IPS DF 6.9 (cell line): ENCODE measurements at places on chromosomes 12 and 14.

DNA sequence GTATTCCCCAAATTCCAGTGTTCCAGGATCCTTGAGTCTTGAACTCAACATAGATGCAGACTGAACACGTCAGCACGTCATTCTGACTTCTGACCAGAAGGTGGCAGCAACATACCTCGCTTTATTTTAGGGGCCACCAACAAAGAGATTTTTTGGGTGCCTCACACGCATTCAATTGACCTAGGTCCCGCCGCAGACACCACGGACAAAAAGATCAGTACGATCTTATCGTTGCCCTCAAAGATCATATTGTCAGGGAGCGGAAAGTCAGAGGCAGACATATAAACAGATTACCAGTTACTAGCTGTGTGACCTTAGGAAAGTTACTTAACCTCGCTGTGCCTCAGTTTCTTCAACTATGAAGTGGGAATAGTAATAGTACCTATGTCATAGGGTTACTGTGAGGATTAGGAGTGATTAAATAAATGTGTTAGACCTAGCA is 6.5 kb upstream of the PRPH start:
- DNase-seq, result no peak

- DNase-seq, result no peak
These were observed 13.3 kb downstream of the PPP4R3A start for GRCh38 chr14:91496790-91497189.

DNA sequence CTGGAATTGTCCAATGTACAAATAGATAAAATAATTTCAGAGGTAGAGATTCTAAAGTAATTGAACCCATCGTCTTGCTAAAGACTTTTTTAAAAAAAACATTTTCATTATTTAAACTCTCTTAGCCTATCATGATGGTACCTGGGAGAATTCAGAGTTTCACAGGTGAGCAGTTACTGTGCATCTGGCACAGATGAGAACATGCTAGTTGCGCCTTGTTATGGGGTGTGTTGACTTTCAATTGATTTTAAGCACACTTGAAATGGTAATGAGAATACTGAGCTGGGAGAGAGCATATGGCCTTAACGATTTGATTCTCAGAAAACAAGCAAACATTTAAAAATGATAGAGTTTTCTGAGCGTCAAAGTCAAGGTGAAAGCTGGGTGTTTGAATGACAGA is 66.6 kb downstream of the FLRT2 start:
- DNase-seq, result no peak

DNA sequence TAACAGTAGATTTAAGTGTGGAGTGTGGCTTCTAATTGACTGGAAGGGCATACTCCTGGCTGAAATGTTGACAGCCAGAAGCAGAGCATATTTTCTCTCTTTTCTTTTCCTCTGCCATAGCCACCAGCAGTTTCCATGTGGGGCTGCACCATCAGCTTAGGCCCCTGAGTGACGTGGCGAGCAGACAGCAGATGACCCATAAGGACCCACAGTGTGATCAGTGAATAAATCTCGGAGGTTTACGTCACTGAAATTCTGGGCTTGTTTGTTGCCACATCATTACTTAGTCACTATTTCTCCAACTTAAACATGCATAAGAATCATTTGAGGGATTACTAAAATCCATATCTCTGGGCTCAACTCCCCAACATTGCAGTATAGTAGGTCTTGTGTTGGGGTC is 549.7 kb upstream of the TMEM132C start:
- no peak for DNase-seq

DNA sequence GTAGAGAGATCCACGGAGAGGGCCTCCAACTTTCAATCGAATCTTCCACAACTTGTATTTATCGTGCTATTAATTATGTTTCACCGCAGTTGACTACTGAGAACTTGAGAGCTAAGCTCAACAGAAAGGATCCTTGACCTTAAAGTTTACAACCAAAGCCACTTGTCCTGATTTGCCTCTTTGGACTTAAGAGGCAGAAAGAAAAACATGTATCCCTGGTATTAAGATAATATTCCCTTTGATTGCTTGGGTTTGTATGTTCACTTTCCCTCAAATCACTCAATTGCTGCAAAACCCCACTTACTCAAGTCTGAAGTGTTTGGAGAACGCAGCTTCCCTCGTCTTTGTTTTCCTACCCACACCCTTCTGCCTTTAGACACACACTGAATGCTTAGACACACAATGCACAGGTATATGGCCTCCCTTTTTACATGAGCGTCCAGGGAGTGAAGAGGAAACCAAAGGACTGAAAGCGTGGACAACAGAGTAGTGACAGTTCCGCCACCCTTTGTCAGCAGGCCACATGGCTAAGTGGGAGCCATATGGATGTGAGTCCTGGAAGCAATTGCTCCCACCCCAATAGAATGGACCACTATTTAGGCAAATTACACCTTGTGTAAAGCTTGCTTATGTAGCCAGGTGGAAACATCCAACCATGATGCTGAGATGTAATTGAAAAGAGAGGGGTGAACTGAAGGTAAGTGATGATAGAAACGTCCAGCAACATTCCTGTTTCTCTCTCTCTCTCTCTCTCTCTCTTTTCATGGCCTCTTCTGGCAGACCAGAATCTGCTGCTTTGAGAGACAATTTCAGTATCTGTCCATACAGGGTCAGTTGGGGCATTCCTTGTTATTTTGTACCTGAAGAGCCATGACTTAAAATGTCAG is 1.4 kb upstream of the PKP2 start:
- no peak for DNase-seq

DNA sequence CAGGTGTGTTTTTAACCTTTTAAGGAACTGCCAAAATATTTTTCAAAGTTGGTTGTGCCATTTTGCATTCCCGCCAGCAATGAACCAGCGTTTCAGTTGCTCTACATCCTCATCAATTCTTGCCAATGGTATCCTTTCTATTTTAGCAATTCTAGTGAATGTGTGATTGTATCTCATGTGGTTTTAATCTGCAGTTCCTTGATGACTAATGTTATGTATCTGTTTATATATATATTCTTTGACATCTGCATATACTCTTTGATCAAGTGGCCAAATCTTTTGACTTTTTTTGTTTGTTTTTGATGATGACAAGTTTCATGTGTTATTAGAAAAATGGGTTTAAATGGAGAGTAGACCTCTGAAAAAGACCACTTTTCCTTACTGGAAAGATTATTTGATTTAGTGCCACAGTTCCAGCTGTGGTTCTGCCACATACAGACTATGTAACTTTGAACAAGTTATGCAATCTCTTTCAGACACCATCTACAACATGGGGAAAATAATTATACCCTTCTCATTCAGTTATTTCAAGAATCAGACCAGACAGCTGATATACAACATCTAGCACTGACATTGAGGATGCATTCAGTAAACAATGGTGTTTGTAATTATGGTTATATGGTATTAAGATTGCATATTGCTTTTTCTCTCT is 146.3 kb upstream of the CNOT2 start:
- DNase-seq, result no peak

DNA sequence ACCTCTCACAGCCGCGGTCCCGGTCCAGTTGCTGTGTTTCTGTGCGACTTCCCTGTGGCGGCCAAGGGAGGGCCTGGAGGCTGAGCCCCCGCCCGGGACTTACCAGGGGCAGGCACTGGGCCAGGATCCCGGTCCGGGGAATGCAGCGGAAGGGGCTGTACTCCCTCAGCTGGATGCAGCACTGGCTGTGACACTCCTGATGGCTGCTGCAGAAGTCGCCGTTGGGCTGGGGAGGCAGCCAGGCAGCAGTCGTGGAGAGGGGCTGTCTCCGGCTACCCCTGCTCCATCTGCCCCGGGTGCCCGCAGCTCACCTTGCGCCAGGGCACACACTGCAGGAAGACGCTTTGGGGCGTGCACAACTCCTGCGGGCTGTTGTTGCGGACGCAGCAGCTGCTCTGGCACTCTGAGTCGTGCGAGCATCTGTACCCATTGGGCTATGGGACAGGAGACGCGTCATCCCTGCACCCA is 6.2 kb downstream of the LRCOL1 start:
- no peak for DNase-seq

GRCh38 chr12:90510948-90511347 is 444.0 kb downstream of the CCER1 start:
- DNase-seq, result no peak

DNA sequence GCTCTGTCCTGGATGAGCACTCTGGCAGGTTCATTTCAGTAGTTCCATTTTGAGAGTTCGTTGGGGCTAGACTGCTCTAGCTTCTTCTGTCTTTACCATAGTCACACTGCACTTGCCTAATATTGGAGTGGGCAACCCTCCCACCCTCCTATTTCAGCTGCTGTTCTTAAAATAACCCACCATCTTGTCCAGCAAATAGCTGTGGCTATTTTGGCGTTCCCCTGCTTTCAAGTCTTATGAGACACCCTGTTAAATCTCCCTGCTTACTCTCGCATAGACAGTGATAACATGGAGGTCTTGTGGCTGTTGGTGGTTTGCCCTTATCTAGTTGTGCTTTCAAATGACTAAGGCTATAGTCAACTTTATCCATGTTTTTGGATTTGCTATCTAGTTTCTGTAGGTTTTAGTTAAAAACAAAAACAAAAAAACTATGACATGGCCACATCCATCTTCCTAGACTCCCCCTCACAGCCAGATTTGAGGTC is 65.5 kb downstream of the LRP6 start:
- no peak for DNase-seq

- DNase-seq, result no peak
These were observed 2.9 kb upstream of the ZFP36L1 start for GRCh38 chr14:68795597-68796417.

GRCh38 chr14:105271224-105271890 is 23.0 kb downstream of the BTBD6 start:
- DNase-seq, result no peak

- no peak for DNase-seq
These were observed 12.0 kb upstream of the DTX1 start for GRCh38 chr12:113044516-113044915.

DNA sequence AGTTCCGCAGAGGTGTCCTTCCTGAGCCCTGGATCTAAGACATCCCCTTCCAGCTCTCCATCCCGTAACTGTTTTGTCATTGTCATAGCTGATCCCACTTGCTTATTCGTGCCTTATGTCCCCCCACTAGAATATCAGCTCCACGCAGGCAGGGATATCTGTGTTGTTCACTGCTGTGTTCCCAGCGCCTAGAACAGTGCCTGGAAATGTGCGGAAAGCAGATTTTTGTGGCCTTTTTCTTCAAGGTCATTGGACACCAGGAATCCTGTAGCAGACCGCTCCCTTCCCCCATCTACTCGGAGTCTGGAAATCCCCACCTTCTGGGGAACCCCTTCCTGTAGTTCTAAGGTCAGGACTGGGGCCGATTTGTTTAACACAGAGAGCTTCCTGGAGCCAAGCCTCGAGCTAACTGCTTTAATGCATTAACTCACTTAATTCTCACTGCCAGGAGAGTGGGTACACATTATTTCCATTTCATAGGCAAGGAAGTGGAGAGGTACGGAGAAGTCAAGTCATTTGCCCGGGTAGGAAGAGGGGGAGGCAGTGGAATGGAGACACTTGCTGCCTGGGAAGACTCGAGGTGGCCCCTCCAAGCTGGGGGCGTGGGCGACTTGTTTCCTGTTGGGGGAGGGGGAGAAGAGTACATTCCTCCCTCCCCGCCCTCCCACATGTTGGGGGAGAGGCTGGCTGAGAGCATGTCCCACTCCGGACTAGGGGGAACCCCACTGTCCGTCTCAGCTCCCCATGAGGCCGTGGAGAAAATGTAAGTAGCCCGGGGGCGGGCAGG is 1.2 kb upstream of the SH2B3 start:
- no peak for DNase-seq

DNA sequence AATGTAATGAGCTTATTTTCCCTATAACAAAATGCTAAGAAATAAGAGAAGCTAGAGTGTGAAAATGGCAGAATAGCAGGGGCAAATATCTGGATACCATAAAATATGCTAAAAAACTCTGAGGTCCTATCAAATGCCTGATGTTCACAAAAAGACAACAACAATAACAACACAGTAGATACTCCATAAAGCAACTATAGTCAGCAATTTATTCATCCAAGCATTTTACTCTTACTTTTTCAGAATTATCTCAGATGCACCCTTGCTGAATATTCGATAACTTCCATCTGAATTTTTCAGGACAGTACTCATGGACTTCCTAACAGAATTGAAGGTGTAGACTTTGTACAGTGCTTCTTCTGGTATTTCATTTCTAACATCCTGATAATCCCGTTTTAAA is 88.9 kb downstream of the ATP2B1 start:
- no peak for DNase-seq

DNA sequence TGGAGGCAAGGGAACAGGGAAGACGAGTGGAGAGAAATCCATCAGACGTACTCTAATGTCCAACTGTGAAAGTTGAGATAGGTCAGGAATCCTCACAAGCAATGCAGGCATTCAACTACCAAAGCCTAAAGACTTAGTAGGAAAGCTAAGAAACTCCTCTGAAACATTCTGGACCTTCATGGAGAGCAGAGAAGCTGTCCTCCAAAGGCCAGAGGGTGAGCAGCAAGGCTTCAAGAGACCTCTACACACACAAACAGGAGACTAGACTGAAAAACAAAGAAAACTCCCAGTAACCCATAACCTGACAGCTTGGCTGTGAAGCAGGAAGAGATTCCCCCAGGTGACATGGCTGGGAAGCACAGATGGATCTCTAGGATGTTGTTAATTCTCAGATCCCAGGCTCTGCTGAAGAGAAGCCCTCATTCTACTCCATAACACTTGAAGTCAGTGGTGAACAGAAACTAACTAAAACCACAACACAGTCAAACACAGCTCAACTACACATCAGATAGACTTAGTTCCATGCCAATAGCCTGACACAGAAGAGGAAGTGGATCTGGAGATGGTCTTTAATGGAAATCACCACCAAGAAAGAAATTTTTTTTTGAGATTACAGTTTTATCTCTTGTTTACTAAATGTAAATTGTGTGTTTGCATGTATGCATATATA is 23.2 kb upstream of the LYZ start:
- DNase-seq, result no peak

DNA sequence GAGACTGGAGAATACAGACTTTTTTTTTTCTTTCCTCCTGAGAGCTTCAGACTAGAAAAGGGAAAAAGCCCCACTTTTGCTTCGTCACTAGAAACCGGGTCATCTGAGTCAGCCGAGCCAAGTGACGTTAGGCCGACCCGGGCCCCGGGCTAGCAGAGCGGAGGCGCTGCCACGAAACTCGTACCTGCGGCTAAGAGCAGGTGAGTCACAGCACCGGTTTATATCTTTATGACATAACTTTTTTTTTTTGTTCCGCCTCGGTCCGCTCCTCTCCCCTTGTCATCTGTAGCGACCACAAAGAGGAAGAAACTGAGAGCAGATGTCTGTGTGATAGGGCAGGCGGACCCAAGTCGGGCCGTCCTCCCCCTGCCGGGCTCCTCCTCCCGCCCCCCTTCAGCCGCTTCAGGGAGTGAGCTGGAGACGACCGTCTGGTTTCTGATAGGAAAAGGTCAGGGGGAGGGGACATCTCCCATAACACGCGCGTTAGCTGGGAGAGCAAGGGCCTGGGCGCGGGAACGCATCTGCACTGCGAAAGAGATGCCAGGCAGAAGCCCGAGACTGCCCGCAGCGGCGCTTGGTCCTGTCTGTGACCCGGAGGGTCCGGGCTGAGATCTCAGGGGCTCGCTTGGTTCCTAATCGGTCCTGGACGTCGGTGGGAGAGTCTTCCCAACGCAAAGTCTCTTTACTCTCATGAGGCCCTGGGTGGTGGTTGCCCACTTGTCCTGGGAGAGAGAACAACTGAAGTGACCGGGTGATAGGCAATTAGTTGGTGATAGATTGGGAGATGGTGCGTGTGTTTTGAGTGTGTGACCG is 586 bp downstream of the TTC6 start:
- DNase-seq, result no peak

- DNase-seq, result no peak
These were observed 38.6 kb upstream of the MMP17 start for GRCh38 chr12:131789638-131790037.
